CD8-positive, alpha-beta memory T cell (primary cell): ENCODE measurements at places on chromosomes 1 and 21.

GRCh38 chr1:119968068-119968492, 71.8 kb upstream of the ADAM30 start:
- DNase-seq = peak; percentile 46

- DNase-seq = no peak
Observed at GRCh38 chr1:81455481-81455880, 345.3 kb upstream of the ADGRL2 start.

GRCh38 chr1:160779626-160780397, 16.2 kb upstream of the LY9 start:
- DNase-seq = peak; percentile 66

- no peak for DNase-seq
Observed at GRCh38 chr1:101706366-101706765, 290.4 kb downstream of the OLFM3 start.

DNA sequence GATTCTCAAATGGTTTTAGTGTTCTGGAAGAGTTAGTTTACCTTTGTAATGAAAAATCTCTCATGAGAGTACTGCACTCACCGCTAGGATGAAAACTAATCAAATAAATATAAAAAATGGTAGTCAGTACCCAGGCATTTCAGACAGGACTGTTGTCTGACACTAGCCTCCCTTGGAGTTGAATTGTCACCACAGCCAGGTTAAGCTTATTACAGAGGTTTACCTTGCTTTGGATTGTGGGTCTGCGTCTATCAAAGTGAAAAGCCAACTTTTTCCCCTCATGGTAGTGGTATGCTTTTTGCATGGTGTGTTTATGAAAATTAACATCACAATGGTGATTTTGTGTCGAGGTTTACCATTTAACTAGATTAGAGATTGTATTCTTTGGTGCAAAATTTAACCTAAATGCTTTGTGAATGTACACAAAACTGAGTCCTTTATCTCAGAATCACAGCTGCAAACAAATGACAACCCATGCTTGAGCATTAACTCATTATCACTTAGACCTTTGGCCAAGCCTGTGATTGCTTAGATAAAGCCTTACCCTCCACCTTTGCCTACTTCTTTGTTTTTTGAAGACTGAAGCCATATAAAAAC, 20.1 kb downstream of the RAP1A start:
- DNase-seq = no peak

- DNase-seq = no peak
Observed at GRCh38 chr1:108862698-108863477, 6.0 kb upstream of the AKNAD1 start.

- DNase-seq = no peak
Observed at GRCh38 chr1:2088458-2088857, 38.2 kb downstream of the PRKCZ start.

GRCh38 chr1:197771386-197771785, 3.9 kb downstream of the DENND1B start:
- no peak for DNase-seq

DNA sequence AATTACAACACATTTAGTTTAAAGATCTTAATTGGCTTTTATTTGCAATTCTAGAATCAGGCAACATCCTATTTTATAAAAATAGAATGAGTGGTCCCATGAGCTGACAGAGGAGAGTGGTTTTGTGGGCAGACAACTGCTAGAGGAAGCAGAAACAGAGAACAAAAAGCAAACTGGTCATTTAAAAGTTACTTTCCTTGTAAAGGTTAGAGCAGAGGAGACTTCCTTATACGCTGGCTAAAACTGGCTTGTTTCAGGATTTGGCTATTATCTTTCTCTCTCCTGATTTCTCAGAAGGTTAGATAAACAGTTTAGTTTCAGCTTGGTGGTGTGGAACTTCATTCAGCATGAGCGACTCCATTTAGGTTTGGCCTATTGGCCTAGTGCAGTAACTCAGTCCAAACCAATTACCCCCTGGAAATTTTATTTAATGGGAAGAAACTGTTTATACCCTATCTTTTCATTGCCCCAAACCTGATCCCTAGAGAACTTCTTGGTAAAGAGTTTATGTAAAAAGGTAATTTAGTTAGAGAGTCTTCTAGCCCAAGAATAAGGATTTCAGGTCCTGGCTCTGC, 32.2 kb upstream of the IL20 start:
- DNase-seq = no peak

GRCh38 chr1:68103884-68104554, 53.6 kb upstream of the DIRAS3 start:
- no peak for DNase-seq

DNA sequence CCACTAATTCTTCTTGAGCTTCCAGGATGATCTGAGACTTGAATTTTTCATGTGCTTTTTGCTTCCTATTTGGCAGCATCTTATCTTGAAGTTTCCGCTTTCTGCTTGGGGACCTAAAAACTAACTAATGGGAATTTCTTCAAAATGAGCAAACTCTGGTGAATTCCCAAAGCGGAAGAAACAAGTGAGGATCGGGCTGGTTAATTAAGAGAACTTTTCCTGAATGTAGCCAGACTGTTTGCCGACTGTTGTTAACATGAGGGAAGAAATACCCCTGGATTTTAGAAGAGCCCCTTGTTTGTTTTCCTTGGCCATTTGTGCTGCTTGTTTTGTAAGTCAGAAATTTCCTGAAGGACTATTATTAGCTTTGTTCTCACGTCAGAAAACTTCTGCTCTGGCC, 6.1 kb upstream of the SELE start:
- no peak for DNase-seq

DNA sequence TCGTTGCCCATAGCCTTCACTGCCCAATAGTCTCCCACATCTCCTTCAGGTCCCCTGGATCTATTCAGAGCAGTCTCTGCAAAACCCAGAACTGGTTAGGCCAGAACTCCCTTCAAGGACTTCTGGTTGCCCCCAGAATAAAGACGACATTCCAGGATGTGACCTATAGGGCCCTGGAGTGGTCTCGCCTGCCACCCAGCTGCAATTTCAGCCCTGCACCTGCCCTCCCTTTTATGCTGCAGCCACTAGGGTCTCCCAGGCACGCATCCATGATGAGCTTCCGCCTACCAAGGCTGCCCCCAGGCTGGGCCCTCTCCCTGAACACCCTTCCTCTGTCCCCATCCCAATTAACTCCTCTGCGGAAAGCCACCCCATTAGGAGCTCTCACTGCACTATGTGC, 7.2 kb upstream of the TSPEAR start:
- DNase-seq = no peak

GRCh38 chr1:182731852-182732575, 47.6 kb upstream of the RGS8 start:
- DNase-seq = no peak

GRCh38 chr1:207073906-207074820, 14.5 kb upstream of the C4BPB start:
- no peak for DNase-seq

GRCh38 chr1:235597867-235598553, 51.6 kb downstream of the GNG4 start:
- DNase-seq = no peak

GRCh38 chr1:73820843-73821242, 377.1 kb downstream of the LRRIQ3 start:
- DNase-seq = no peak

GRCh38 chr1:218970397-218970990, 203.2 kb upstream of the LYPLAL1 start:
- no peak for DNase-seq

GRCh38 chr1:9558271-9558945, 19.1 kb downstream of the SLC25A33 start:
- DNase-seq = no peak

GRCh38 chr1:162772571-162773154, 17.8 kb upstream of the HSD17B7 start:
- DNase-seq = no peak

- peak; percentile 34 for DNase-seq
Observed at GRCh38 chr1:12407050-12407961, 177.5 kb downstream of the VPS13D start.

DNA sequence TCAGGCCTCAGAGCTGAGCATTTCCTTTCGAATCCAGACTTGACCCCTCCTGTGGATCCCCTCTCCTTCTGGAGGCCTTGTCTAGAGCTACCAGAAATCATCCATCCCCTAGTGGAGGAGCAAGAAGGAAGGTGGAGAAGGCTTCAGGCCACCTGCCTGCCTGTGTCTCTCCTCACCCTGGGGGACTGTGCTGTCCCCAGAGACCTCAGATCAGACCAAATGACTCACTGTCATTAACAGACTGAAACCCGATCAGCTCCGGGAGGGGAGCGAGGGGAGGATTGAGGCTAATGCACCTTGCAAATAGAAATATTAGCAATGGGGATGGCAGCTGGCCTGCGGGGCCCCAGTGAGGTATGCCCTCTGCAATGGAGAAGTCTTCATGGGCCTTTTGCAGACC, 2.1 kb downstream of the MYBPH start:
- DNase-seq = no peak

DNA sequence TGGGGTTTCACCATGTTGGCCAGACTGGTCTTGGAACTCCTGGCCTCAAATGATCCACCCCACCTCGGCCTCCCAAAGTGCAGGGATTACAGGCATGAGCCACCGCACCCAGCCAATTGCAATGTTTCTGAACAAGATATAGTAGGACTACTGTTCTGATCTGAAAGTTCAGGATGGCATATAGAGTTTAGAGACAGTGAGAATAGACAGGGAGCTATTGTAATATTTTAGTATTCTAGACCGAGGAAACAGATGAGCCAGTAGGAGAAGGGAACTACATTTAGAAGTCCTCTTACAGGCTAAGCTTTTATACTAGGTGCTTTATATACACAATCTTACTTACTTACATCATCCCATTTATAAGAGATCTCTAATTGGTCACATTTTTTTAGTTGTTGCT, 33.1 kb downstream of the SOAT1 start:
- no peak for DNase-seq

DNA sequence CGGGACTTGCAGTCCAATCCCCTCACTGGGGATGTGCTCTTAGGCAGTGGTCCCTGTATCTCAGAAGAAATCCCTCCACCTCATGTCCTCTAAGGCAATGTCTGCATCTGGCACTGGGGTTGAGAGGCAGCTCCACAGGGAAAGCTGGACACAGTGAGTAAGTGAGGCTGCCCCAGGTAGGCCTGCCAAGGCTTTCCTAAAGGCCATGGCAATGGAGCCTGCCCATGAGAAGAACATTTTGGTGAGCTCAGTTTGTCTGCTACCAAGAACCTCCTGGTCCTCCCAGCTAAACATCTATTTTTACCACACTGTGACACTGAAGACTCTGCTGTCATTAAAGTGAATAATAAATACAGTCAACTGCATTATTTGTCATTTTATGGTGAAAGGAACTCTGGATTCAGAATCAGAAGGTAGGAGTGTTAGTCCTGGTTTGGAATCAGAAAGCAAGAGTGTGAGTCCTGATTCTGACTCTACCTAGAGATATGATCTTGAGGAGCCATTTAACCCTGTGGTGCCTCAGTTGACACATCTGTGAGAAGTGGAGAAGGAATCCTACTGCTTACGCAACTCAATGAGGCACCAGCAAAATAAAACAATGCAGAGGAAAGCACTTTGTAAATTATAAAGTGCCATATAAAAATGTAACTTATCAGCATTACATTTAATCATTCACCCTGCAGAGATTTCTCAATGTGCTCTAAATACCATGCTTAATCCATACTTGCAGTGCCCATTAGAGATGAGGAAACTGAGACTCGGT, 41.0 kb downstream of the TBX15 start:
- DNase-seq = no peak

GRCh38 chr21:38879912-38880576, 74.3 kb downstream of the ETS2 start:
- DNase-seq = no peak

GRCh38 chr21:20631633-20632032, 366.6 kb upstream of the NCAM2 start:
- DNase-seq = no peak

- no peak for DNase-seq
Observed at GRCh38 chr21:26072666-26073615, 97.6 kb downstream of the APP start.

GRCh38 chr1:225940385-225941151, 452 bp downstream of the LEFTY2 start:
- no peak for DNase-seq

DNA sequence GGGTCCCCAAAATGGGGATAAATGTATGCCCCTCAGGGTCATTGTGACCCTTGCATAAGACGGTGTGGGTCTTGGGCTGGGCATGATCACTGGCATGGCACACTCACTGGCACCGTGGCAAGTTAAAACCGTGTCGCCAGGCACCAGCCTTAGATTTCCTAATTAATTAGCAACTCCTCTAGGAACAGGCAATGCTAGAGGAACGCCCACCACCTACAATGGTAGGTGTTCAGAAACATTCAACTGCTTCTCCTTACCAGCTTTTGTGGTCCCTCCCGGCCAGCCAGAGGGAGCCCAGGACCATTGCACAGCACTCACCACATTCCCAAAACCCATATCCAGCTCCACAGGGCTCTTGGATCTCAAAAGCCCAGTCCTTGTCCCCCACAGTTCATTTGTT, 36.4 kb downstream of the EPHA2 start:
- no peak for DNase-seq

GRCh38 chr1:209720826-209721225, 16.2 kb downstream of the HSD11B1 start:
- DNase-seq = no peak

DNA sequence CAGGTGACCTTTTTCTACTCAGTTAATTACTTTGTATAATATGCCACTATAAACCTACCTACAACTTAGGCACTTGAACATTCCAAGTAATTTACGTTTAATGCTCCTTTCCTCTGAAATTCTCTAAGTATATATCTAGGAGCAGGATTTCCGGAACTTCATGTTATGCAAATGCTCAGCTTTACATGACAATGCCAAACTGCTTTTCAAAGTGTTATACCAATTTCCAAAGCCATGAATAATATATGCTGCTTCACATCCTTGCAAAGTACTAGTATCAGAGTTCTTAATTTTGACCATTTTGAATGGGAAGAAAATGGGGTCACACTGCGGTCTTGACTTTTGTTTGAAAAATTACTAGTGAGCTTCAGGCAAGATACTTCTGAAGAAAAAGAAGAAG, 5.8 kb upstream of the XCL1 start:
- no peak for DNase-seq

DNA sequence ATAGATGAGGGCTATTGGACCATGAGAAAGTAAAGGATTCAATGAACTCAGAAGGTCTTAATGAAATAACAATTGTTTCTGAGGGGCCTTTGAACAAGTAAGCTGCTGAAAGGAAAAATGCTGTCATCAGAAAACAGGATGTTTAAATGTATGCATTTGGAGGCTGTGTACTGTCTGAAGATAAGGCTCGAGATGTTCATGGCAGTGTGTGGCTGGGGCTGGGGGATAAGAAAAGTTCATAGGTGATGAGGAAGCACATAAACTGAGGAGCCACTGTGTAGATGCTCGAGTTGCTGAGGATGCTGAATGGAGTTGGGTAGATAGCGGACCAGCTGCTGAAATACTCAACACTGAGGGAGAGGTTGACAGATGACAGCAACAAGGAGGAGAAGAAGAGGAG, 17.8 kb downstream of the THEM4 start:
- no peak for DNase-seq

- no peak for DNase-seq
Observed at GRCh38 chr21:28224191-28224726, 768.4 kb downstream of the LTN1 start.

DNA sequence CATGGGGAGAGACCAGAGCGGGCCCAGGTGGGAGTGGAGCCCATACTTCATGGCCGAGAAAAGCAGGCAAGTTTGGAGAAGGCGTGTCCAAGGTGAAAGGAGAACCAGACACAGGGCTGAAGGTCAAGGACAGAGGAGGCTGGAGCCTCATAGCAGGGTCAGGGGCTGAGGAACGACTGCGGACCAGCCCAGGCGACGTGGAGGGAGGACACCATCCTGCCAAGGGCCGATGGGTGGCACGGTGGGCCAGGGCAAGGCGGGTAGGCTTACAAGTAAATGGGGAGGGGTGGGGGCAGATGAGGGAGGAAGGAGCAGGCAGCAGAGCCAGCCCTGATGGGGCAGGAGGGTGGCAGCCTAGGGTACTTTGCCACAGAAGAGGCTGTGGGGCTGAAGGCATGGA, 18.2 kb upstream of the GPR153 start:
- DNase-seq = no peak
